ENCODE measurements at places on chromosomes 4 and X.
A peak's percentile ranks its signal among the peaks of the same experiment; 100 is the strongest.

DNA sequence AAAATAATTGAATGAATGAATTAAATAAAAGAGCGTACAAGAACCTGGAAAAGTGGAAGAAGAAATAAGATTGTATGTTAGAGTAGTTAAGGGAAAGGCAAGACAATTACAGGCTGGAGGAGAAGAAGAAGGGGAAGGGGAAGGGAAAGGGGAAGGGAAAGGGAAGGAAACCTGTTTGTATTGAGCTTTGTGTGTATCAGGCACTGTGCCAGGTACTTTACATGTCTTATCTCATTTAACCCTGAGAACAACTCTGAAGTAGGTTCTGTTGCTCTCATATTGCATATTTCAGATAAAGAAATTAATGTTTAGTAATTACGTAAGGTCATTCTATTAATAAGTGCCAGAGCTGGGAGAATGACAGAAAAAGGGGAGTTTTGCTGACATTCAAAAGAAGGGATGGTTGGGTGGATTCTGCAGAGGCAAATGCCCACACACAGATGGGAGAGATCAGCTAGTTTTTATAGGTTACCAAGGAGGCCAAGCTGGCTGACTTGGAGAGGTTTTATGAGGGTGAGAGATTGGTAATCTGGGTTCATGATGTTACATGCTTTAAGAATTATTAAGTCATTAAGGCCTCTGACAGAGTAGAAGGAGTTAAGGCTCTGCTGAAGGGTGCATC lies 92.3 kb upstream of the LCORL start:
- no peak for DNase-seq

- peak; percentile 73 for DNase-seq
Measured at GRCh38 chr4:94516067-94516466, 64.3 kb downstream of the PDLIM5 start.

DNA sequence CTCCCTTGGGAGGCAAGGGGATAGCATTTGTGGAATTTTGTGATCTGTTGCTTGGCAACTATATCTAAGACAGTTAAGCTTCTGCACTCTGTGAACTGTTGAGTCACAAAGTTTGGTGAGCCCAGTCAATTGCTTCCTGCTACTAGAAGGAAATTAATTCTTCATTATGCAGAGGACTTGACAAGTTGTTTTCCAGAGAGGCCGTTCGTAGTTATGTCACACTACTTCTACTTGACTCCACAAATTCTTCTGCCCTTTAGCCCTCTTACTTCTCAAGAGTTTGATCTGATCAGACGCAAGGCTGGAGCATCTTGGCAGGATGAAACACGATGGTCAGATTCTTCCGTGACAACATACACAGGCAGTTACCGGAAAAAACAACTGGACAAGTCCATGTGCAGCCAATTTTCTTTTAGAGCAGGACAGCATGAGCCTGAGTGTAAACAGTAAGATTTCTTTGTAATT lies at the start of gene C4orf51:
C4orf51 (plus strand) TSS at position 156 of the 465 bp plus-strand sequence; CDS start at position 214, 58 bp downstream.
- DNase-seq: peak; percentile 15

GRCh38 chr4:26013629-26014028 lies 99.6 kb downstream of the SMIM20 start:
- DNase-seq: no peak

DNA sequence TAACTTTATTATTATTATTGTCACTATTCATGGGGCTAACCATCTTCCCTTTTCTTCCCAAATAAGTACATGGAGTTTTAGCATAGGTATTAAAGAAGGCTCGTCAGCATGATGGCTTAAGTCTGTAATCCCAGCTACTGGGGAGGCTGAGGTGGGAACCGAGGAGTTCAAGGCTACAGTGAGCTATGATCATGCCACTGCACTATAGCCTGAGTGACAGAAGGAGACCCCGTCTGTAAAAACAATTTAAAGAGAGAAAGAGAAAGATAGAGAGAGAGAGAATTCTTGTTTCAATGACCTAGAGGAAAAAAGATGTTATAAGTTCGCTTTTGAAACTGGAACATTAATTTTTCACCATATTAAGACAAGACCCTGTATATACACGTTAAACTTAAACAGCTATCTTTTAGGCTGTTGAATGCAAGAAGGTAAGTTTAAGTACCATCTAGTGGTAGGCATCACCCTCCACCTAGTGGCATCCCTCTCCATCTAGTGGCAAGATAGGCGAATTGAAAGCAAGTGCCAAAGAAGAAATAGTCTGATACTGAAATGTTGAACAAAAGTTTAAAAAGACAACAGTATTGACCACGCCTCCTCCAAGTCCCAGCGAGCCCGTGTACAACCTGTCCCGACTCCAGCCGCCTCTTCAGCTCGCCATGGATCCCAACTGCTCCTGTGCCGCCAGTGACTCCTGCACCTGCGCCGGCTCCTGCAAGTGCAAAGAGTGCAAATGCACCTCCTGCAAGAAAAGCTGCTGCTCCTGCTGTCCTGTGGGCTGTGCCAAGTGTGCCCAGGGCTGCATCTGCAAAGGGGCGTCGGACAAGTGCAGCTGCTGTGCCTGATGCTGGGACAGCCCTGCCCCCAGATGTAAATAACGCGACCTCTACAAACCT lies 26.0 kb upstream of the YTHDC1 start:
- DNase-seq: peak; percentile 16

DNA sequence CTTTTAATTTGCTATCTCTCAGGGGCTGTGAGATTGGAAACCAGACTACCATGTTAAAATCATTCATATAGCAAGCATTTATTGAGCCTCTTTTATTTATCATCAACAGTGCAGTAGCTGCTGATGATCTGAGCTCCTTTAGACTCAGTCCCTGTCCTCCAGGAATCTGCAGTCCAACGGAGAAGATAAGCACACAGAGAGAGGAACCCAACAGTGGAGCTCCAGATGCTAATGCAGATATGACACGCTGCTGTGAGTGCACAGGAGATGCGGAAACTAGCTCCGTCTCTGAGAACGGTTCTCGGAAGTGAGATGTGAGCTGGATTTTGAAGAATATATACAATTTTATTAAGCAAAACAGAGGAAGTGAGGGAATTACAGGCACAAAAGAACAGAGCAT lies 35.4 kb downstream of the DCHS2 start:
- DNase-seq: no peak

- DNase-seq: no peak
Measured at GRCh38 chrX:16702700-16703599, 9.5 kb downstream of the CTPS2 start.

DNA sequence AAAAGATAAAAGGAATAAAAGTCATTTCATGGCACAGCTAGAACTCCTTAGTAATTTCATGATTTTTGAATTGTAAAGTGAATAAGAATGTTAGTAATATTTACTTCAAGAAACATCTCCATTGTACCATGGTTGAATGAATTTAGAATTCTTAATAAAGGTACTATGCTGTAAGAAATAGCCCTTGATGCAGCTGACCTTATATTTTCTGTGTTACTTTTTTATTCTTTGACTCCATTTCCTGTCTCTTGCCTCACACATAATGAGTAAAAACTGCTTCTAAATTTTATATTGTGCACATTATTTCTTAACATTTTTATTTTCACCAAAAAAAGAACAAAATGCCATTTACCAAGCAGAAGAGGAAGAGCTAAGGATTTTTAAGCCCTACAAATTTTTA lies 81.9 kb upstream of the PDHA2 start:
- DNase-seq: no peak

DNA sequence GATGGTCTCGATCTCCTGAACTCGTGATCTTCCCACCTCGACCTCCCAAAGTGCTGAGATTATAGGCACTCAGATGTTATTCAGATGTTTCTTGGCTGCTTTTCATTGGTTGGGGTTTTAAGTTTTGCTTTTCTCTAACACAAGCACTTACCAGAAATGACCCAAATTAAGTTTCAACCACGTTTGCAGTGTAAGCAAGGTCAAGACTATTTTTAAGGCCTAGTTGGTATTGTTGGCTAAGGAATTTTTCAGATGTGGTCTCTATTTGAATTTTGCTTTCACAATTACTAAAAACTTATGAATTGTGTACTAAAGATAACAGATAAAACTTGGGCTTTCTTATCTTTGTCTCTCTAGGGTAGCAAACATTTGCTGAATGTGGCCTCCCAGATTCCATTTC lies 1756.9 kb upstream of the TENM3 start:
- no peak for DNase-seq

DNA sequence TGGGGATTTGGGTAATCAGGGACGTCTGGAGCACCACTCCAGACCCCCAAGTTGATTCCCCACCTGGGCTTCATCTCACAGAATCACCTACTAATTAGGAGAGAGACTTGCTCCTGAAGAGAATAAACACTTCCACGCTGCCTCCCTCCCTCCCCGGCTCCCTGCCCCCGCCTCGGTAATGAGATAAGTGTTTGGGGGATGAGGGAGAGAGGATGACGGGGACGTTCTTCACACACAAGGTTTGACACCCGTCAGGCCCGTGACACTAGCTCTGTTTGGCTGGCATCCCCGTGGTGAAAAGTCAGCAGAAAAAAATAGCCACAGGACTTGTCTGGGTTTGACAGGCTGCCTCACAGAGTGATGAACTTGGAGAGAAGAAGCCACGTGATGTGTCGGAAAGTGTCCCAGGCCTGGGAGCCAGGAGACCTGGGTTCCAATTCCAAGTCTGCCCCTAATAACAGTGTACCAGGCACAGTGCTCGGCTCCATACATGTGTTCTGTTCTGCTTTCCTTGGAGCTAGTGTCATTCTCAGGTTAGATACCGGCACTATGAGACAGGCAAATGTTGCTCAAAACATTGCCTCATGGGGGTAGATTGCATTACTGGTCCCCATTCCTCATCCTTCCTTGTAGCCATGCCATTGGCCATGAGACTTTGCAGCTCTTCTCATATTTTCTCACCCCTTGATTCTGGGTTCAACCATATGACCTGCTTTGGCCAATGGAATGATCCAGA lies 578.0 kb downstream of the BCOR start:
- no peak for DNase-seq

DNA sequence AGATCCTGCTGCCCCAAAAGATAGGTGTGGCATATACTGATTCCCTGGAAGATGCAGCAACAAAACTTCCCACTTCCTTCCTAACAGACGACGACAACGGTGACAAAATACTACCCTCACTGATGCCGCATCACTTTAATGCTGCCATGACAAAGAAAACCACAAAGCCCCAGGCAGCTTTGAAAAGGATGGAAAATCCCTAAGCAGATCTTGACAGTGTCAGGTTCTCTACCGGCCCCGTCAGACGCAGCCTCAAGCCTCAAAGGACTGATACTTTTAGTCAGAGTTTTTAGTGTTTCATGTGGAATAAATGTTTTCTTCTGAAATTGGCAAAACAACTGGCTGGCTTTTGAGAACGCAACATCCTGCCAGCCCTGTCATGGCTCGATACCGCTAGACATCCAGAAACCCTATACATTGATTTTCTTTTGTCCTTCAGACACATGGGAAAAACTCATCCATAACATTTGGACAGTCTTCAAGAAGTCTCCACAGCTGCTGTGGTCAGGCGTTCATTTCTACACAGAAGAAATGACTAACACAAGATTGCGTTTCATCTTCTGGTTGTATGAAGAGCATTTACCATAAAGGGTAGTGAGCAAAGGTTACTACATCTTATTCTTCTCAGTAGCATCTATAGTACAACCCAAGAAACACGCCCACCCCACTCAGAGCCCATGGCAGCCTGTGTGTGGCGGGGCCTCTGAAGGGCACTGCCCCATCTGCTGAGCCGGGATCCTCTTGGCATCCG lies 60.1 kb downstream of the GATB start:
- DNase-seq: no peak

DNA sequence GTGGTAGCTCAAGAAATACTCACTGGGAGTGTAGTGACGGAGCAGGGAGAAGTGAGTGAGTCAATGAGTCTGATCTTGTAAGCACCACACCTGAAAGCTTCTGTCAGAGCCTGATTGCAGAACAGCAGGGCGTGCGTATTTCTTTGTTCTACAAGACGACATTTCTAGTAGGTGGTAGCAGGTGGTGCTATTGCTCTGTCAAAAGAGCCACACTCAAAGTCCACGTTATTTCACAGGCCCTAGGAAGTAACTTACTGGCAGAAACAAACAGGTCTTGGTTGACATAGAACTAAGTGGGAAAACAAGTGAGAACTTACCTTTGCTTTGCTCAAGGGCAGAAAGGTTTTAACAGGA lies 46.4 kb upstream of the SPRY1 start:
- DNase-seq: no peak

DNA sequence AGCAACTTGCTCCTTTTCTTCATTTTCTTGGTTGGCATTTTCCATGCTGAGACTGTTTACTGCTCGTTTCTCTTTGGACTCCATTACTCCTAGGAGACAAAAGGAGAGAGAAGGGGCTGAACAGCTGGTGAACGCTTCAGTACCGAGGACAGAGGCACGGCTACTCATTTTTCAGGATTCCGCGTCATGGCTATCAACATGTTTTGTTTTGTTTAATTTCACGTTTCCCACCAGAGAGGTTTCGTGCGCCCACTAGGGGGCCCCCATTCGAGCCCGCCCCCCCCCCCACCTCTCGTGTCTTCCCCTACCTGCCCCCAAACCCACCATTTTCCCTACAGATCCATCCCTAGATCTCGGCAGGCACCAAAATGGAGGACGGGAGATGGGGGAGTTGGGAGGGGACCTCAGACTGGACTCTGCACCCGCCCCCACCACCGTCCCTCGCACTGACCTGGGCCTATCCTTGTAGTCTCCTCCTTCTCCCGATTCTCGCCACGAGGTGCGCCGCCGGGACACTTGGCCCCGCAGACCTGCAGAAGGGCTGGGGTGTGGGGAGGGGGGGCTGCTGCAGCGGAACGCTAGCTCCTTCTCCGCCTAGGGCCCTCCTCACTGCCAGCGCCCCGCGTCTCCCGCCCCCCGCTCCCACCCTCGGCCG lies 653 bp downstream of the BEX1 start:
- DNase-seq: no peak

DNA sequence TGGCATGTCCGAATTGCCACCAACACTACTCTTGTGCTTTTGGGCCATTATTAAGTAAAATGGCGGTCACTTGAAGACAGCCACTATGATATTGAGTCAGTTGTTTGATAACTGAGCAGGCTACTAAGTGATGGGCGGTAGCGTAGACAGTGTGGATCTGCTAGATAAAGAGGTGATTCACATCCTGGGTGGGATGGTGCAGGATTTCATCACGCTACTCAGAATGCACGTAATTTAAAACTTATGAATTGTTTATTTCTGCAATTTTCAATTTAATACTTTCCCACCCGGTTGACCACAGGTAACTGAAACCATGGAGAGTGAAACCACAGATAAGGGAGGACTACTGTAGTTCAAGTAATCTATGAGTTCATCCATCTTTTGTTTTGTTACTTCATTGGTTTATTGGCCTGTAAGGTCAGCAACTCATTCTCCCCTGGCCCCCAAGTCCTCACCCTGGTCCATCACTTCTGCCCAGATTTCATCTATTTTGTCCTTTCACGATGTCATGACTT lies 2.9 kb downstream of the ARAF start:
- DNase-seq: no peak

DNA sequence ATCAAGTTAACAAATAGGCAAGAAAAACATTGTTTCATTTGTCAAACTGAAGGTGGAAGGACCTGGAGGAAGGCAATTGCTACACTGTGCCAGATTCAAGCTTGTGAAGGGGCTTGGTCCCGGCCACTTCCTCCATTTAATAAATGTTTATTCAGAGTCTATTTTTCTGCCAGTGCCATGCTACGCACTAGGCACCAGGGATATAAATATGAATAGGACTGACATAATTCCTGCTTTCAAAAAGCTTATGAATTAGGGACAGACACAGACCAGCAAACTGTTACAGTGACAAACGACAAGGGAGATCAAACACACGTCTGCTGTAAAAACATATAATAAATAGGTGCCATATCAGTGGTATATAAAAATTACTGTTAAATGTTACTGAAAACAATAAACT lies 571 bp downstream of the TLR6 start:
- no peak for DNase-seq

Data from skeletal muscle cell (primary cell).